ENCODE measurements at places on chromosomes 3 and 15.

DNA sequence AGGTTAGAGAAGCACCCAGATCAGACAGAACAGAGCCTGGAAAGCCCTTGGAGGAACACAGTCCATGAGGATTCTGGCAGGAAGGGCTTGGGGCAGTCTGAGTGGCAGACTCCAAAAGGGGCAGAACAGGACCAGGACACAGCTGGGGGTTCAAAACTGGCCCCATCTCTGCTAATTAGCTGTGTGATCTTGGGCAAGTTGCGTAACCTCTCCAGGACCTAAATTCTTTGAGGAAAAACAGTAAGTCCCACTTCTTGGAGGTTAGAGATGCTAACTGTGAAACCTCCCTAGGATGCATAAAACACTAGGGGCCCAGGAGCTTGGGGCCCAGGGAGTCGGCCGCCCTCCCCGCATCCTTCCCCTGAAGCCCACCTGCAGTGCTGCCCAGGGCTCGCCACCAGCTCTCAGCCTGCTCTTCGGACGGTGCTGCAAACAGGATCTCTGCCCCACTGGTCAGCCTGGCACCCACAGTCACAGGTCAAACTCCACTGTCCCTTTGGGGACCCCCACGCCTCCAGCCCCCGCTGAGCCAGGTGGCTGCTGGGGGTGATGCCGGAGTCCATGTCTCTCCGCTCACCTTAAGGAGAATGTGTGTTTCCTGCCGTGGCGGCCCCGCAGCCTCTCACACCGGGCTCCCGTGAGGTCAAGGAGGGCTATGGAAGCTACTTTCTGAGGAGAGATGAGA is 12.0 kb downstream of the PLA2G4B start:
- DNase-seq = no peak

DNA sequence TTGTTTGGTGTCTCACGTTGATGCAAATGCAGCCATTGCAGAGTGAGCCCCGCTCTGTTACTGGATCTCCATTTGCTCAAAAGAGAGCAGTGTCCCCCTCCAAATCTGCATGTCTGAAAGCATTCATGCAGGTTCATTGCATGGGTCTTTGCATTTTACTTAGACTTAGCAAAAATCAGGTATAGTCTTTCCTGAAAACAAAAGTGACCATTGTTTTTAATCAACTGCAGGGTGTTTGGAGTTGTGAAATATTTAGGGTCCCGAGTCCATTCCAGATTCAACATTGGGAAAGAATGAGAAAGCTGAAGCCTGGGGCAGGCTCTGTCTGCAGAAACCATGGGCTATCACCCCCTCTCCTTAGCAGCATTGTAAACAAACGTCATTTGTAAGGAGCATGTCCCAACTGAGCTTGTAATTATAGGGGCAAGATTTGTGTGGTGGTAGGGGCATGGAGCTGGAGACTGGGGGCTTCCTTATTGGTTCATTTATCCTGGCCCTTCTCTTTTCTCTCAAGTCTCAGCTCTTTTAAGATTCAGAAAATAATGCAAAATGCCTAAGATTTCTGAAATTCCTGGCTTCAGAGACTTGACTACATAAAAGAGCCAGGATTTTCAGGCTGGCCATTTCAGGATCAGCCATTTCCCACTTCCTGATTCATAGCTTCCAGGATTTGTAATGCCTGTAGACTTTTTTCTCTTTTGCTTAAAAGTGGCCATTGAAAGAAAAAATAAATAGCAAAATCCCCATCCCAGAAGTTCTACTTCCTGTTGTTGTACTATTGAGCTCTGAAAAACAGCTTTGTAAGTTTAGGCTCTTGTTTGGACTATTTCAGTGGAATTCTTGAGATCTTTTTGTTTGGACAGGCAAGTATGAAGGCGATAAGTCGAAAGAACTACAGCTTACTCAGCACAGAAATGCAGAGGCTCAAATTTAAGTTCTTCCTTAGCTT is 23.0 kb downstream of the IGF1R start:
- no peak for DNase-seq

- DNase-seq = no peak
Observed at GRCh38 chr3:160129459-160130061, 95.7 kb upstream of the C3orf80 start.

- DNase-seq = no peak
Observed at GRCh38 chr3:70880421-70880820, 568.0 kb upstream of the MDFIC2 start.

DNA sequence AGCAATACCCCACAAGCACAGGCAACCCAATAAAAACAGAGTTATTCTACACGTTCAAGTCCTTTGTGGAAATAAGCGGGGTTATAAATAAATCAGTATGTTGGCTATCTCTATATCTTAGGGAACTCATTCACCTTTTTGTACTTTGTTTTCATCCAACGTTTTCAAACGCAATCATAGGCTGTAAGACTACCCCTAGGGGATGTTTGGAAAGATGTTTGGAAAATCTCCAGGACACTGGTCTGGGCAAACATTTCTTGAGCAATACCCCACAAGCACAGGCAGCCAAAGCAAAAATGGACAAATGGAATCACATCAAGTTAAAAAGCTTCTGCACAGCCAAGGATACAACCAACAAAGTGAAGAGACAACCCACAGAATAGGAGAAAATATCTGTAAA is 70.1 kb downstream of the CLDN11 start:
- DNase-seq = no peak

DNA sequence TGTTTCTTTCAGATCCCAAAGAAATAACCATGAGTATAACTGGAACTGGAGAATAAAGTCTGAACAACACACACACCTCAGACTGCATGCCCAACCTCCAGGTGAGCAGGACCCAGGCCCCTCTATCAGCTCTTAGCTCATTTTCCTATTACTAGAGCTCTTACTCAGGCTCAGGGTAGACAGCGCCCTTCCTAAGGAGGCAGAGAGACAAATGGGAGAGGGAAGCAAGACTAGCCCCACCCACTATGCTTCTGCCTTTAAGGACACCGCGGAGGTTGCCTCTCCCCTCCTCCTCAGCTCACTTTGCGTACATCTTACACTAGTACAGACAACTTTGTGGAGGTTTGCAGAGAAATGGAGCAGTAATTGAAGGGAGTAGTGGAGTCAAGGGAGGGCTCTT is 44.0 kb upstream of the GLCE start:
- DNase-seq = no peak

- no peak for DNase-seq
Observed at GRCh38 chr3:195172039-195172684, 98.8 kb downstream of the XXYLT1 start.

GRCh38 chr3:185473290-185473815 is 25.5 kb downstream of the TMEM41A start:
- DNase-seq = no peak

- DNase-seq = no peak
Observed at GRCh38 chr15:70265466-70265978, 167.8 kb upstream of the TLE3 start.

GRCh38 chr15:25054329-25054728 is 99.5 kb downstream of the SNRPN start:
- no peak for DNase-seq

DNA sequence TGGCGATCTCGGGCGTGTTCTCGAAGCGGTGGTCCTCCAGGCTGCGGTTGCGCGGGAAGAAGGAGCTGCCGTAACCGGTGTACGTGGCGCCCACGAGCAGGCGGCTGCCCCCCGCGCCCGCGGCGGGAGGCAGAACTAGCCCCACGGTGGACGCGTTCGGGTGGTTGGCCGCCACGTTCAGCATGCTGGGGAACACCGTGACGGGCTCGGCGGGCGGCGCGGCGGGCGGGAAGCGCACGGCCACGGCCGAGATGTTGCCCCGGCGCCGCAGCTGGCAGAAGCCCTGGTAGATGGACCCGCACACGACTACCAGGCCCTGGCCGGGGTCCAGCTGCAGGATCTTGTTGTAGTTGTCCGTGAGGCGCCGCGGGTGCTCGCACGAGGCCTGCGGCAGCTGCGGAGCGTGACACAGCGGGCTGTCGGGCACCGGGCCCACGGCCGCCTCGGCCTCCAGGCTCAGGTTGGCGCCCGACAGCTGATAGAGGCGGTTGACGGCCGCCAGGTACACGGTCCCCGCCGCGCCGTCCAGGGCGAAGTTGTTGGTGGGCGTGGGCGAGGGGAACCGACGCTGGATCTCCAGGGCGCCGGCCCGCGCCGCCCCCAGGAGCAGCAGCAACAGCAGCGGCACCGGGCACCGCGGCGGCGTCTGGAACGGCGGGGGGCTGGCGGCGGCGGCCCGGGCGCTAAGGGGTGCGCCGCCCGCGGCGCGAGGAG is 397 bp downstream of the PLXND1 start:
- DNase-seq = no peak

GRCh38 chr3:72230774-72231379 is 445.9 kb upstream of the PROK2 start:
- DNase-seq = no peak

GRCh38 chr3:98967758-98968157 is 66.3 kb upstream of the DCBLD2 start:
- no peak for DNase-seq

DNA sequence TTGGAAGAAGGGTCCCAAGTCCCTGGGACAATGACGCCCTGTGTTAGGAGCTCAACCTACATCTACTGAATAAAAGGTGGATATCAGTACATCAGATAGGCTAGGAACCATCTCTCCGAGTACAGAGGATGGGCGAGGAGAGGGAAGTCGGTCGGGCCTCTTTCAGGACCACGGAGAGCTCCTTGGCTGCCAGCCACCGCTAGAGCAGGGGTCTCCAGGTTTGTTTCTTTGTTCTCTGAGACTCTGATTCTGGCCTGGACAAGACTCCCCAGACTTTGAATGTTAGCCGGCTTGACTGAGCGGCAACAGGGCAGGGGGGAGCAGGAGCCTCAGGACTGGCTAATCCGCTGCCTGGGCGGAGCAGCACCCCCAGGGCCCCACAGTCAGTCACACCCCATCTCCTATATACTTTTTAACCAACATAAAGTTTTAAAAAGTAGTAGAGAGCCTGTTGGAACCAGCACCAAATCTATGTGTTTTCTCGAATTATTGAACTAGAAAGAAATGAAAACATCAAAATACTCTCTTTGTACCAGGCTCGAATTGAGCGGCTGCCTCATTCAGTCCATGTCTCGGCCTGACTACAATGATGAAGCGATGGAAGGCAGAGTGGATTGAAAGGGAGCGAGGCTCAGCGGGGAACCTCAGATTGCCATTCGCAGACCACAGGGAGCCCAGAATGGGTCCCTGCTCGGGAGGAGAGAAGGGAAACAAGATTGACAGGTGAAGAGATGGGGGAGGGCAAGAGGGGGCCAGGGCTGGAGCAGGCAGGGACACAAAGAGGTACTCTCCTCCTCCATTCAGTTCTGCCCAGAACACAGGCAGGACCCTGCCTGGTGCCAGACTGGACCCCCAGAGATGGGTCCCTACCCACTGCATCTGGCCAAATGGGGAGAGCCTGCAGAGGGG is 131.6 kb downstream of the TPRA1 start:
- no peak for DNase-seq

GRCh38 chr3:63051920-63052319 is 176.7 kb upstream of the CADPS start:
- DNase-seq = no peak

DNA sequence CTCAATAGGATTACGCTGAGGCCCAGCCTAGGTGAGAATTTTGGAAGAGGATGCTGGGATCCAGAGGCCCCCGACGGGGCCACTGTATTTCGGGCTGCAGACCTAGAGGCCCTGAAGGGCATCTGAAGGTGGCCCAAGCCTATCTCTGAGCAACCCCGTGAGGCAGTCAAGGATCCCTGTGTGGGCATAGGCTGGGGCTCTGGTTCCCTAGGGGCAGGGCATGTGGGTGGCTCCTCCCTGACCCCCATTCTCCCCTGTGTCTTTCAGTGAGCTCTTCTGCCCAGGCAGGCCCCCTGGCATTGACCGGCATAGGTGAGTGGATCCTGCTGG is 216.0 kb downstream of the SNRPN start:
- DNase-seq = no peak
